Activated T-cell treated with anti-CD3 and anti-CD28 coated beads for 48 hours (primary cell): ENCODE measurements at places on chromosomes 6 and 20.

DNA sequence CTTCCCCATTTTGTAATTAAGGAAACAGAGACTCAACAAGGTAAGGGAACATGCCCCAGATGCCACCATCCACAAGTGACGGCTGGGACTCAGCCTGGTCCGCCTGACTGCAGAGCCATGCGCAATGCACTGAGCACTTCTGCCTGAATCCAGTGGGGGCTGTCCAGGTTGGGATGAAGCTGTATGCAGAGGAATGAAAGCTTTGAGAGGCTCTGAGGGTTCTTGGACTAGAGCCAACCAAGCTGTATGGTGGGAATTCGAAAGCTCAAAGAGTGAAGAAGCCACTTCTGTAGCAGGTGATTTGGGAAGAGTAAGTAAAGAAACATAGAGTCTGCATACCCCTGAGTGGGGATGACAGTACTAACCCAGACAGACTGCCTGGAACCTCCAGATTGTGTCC lies 127.6 kb upstream of the AKAP12 start:
- no peak for DNase-seq

- no peak for DNase-seq
Observed at GRCh38 chr20:60362531-60362930, 404.3 kb downstream of the CDH26 start.

DNA sequence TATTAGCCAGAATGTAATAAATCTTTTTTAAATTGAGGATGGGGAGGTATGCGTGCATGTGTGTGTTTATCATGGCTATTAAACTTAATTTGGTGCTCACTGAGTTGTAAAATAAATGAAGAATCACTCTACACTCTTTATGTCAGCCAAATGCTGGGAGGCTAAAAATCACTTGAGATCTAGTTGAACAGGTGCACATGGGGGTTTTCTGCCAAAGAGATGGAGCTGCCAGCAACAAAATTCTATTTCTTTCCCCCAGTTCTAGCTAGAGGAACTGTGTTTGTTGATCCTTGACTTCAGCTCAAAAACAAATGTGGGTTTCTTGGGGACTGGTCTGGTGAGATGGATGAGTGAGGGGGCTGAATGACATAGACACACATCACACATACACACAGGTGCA lies 183.3 kb upstream of the BTBD3 start:
- no peak for DNase-seq

DNA sequence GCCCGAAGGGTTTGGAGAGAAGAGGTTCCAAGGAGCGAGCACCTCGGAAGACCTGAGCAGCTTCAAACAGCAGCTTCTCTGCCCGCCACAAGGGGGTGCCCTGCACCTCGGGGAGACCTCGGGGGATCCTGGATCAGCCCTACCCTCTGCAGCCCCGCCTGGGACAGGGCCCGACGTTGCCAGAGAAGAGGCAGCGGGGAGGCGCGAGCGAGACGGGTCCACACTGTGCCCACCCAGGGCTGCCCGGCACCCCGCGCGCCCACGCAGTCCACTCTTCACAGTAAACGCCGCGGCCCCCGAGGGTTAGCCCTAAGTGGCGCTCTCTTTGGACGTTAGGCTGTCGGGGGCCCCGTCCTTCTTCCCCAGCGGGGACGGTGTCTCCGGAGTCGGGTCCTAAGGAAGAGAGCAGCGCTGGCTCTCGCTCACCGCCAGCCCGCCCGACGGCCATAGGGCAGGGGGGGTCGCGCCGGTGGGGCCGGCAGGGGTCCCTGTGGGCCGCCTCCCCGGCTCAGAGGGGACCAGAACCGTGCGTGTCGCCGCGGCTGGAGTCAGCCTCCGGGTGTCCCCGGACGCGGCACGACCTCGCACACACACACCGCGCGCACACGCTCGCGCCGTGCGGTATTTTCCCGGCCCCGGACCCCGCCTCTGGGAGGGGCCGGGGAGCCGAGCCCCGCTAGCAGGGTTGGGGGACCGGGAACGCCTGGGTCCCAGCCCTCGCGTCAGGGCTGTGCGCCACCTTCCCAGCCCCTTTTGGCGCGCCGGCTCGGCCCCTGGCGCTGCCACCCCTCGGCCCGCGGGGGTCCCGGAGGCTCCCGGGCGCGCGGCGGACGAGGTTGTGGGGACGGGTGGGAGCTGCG lies 929 bp downstream of the CDH22 start:
- peak; percentile 66 for DNase-seq
